Posterior vena cava (tissue), 2 donors: ENCODE measurements at places on chromosomes 16 and 17. TPM values are rescaled to one million over a fixed set of nuclear protein-coding genes. Genes with fewer than 3 reads are reported as not detected.

GRCh38 chr16:66618588-66619375, 14.3 kb downstream of the CMTM3 start:
- peak; percentile 80 for DNase-seq

GRCh38 chr17:76404976-76405563, 20.7 kb downstream of the SPHK1 start:
- peak; percentile 26 for DNase-seq

The GCGR gene
- total RNA-seq, result not detected

The MYL4 gene
- total RNA-seq, result 2.0 TPM

DNA sequence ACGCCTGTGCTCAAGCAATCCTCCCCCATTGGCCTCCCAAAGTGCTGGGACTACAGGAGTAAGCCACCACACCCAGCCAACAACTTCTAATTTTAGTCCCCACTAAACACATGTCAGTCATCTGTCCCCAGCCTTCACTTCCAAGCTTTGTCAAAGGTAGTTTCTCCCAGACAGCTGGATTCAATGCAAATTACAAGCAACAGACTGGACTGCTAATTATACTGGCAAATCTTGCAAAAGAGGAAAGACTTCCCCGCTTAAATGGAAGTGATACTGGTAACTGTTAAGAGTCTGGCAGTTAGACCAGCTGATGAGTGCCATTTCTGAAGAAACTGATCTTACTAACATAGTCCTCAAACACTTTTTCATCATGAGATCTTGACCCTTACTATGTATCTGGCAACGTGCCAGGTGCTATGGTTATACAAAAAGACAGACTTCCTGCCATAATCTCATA, 8.2 kb upstream of the GGA2 start:
- no peak for DNase-seq

The PCYT2 gene
- total RNA-seq, result 8.7 TPM

DNA sequence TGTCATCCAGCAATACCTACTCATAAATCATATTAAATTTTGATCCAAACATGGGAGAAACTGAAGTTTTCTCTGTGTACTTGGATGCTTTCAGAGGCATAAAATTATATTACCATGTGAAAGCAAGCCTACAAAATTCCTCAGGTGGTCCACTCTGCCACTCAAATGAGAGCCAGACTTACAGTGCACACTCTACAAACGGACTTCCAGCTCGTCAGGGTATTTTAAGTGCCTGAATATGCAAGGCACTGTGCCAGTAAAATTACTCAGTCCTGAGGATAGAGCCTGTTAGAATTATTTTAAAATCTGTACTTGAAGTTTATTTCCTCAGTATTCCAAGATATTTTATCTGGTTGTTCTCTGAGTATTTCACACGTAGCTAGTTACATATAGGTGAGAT, 54.5 kb downstream of the TENT4B start:
- DNase-seq, result no peak

GRCh38 chr17:18093616-18094408, 6.1 kb downstream of the DRG2 start:
- no peak for DNase-seq

DNA sequence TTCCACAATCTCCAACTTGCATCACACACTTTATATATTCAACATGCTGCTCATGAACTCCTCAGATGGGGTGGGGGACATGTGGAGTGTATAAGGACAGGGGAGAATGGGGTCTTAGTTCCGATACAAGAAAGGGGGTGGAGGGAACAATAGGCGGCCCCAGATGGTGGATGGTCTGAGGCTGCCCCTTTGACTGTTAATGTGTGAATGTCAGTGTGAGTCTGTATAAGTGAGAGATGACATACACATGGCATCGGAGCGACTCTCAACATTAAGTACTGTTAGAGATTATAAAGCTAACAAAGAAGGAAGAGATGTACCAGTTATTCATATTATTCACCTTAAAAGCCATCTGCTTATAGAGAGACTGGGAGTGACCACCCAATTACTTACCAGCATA, 193.1 kb downstream of the AXIN2 start:
- no peak for DNase-seq

The NTN1 gene
- 6.9 TPM for total RNA-seq

DNA sequence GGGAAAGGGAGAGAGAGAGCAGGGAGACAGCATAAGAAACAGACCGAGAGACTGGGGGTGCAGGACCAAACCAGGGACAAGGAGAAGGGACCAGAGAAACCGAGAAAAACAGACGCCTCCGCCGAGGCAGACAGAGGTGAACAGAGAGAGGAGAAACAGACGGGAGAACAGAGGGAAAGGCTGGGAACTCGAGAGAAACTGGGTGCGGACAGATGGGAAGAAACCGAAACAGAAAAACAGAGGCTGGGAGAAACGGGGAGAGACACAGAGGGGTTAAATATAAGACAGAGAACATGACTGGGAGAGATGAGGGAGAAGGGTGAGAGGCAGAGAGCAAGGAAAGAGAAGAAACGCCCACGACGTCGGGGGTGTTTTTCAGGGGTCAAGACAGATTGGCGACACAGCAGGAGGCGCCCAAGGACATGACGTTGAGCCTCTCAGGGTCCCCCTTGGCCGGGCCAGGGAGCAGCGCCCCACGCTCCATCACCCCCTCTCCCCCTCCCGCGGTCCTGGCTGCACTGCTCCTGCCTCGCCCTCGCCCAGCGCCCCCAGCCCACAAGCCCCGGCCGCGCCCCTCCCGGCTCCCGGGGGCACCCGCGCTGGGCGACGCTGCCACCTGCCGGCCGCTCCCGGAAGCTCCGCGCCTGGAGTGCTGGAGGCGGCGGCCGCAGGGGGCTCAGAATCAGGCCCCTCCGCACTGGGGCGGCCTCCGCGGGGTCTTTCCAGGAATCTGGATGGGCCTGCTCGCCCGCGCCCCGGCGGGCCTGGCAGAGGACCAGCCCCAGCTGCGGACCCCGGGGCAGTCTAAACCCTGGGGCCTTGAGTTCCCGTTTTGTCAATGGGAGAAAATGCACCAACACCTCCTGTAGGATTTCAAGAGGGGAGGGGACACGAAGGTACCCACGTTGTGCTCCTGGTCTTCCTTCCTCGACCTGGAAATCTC, 1.3 kb upstream of the TMEM92 start:
- DNase-seq, result peak; percentile 88

DNA sequence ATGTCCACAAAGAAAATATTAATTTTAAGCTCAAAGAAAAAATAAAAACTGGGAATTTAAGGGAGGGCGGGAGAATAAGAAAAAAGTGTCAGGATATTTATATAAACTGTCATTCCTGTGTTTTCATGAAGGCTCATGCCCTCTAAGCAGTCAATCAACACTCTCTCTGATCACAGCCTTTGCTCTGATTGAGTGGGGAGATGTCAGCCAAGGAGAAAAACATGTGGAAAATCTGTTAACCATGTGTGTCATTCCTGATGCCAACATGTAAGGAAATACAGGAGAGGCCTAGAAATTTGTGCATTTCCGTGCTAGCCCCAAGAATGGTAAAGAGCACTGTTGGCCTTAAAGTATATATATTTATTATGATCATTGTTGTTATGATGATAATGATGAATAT, 137.9 kb upstream of the IRX5 start:
- no peak for DNase-seq

The RNF112 gene
- total RNA-seq, result 8.4 TPM

DNA sequence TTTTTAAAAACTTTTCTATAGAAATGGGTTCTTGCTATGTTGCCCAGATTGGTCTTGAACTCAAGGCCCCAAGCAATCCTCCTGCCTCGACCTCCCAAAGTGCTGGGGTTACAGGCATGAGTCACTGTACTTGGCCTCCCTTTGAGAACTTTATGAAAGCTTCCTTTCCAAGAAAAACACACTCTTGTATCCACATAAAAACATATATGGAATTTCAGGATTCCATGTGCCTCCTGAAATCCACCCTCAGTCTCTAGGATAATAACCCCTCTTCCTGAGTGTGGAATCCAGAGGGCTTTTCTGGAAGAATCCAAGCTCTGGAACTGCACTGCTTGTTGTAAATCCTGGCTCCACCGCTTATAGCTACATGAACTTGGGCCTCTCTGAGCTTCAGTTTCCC, 53.2 kb upstream of the MRTFB start:
- DNase-seq, result no peak

The TNK1 gene
- total RNA-seq, result 1.8 TPM

- no peak for DNase-seq
These were observed 17.7 kb downstream of the PRAC1 start for GRCh38 chr17:48704361-48705248.

The RPTOR gene
- total RNA-seq, result 44.1 TPM

GRCh38 chr17:39166437-39167335, 725 bp upstream of the ARL5C start:
- no peak for DNase-seq

- no peak for DNase-seq
These were observed 272.2 kb upstream of the CCL2 start for GRCh38 chr17:33982909-33983308.

GRCh38 chr16:17389384-17389783, 81.4 kb downstream of the XYLT1 start:
- DNase-seq, result no peak

The ITGB3 gene
- 32.1 TPM for total RNA-seq

DNA sequence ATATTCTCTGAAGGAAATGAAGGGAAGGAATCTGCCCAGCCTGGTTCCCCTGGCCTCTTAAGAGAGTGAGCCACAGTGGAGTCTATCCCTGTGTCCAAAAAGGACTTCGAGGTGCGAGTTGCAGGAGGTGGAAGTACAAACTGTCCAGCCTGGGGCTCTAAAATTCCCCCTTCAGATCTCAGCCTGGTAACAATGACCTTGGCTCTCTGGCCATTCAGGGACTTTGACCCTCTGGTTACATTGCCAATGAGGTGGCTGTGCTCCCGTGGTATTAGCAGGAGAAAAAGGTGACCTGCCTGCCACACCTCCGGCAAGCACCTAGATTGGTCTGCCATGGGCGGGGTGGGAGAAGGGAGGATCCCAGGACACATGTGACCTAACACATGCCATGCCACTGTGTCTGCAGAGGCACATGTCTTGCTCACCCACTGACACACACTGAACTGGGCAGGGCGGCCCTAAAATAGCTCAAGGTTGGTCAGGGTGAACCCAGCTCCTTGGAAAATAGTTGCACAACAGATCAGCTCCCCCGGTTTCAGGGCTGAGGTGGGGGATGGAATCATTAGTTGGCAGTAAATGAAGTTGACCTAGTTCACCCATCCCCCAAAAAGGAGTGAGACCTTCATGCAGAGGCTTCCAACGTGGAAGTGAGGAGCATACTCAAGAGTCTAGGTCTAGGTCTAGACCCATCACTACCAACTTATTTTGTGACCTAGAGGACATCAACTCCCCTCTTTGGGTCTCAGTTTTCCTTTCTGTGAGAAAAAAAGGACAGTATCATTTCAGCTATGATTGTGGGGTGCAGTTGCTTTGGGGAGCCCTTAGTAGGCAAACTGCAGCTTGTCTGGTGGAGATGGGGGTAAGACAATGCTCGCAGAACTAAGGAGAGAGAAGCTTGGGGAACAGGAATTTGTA, 2.2 kb downstream of the NR1D1 start:
- DNase-seq, result no peak

- no peak for DNase-seq
These were observed 38.6 kb upstream of the TENT4B start for GRCh38 chr16:50114357-50115129.

DNA sequence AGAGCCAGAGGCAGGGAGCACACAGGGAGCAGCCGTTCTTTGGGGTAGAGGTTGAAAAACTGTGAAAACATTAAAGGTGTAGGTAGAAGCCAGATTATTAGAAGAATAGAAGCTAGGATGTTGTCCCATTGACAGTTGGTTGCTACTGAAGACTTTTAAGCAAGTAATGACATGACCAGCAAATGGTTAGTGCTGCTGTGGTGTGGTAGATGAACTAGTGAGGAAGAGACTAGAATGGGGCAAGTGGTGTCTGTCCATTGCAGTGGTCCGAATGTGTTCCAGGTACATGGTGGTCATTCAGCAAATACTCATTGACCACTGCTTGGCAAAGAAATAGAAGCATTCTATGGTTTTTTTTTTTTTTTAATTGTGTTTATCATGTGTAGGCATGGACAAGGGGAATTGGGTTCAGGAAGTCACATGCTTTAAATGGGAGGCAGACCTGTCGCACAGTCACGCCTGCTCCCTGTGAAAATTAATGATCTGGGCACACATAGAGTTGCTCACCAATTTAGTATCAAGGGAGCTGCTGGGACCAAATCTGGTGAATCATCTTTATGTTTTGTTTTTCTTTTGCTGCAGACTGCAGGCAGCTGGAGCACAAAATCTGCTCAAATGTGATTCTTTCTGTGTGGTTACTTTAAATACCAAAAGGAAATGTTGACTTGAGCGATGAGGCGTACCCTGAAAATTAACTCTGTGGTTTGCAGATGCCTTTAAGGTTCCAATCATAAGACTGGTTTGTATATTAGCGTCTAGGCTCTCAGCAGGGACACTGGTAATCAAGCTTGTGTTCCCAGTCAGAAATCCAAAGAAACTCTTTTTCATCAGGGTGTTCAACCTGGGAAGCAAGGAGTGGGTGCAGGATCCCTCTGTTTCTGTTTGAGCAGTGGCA, 30.7 kb downstream of the YPEL2 start:
- peak; percentile 26 for DNase-seq

- no peak for DNase-seq
These were observed 61.6 kb downstream of the TIMM22 start for GRCh38 chr17:1058423-1059130.

- no peak for DNase-seq
These were observed 594.3 kb upstream of the CDH5 start for GRCh38 chr16:65772134-65772732.

- no peak for DNase-seq
These were observed 97.6 kb upstream of the DNAH17 start for GRCh38 chr17:78674595-78675315.

The ARHGAP44 gene
- 4.2 TPM for total RNA-seq
